ENCODE measurements at places on chromosomes 7 and 10.

GRCh38 chr7:95817866-95818640 is 45.7 kb downstream of the DYNC1I1 start:
- DNase-seq, result no peak

DNA sequence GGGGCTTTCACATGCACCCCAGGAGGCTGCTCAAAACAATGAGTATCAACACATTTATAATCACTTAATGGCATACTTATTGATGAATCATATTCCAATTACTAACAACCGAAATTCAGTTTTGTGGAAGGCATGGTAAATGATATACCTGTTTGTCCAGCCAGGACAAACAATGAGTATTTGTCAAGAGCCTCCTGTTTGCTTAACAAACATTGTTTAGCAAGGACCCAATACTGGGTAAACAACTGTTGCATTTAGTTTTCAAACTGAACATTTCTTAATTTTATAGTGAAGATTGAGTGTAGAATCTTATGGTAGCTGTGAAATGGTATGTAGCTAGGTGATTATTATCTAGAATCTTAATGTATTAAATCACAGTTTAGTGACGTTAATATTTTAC is 473.7 kb downstream of the ATRNL1 start:
- no peak for DNase-seq

- DNase-seq, result no peak
Observed at GRCh38 chr7:74606101-74606908, 51.2 kb upstream of the GTF2I start.

DNA sequence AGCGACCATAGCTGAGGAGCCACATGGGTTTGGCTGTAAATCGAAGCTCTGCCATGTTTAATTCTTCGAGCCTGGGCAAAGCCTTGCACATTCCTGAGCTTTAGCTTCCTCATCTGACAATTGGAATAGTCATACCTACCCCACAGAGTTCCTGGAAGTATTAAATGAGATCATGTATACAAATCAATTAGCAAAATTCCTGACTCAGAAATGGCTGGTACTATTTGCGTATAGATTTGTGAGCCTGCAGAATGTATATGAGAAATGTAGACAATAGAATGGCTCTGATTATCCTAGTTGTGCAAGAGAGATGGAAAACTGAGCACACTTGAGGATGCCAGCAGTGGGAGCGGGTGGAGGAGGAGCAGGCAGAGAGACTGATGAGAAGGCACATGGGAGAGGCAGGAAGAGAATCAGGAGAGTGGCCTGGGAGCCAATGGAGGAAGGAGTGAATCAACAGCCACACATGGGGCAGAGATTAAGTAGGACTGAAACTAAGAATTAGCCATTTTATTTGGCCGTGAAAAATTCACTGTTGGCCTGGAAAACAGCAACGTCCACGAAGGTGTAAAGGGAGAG is 128.0 kb upstream of the C1GALT1 start:
- DNase-seq, result no peak

DNA sequence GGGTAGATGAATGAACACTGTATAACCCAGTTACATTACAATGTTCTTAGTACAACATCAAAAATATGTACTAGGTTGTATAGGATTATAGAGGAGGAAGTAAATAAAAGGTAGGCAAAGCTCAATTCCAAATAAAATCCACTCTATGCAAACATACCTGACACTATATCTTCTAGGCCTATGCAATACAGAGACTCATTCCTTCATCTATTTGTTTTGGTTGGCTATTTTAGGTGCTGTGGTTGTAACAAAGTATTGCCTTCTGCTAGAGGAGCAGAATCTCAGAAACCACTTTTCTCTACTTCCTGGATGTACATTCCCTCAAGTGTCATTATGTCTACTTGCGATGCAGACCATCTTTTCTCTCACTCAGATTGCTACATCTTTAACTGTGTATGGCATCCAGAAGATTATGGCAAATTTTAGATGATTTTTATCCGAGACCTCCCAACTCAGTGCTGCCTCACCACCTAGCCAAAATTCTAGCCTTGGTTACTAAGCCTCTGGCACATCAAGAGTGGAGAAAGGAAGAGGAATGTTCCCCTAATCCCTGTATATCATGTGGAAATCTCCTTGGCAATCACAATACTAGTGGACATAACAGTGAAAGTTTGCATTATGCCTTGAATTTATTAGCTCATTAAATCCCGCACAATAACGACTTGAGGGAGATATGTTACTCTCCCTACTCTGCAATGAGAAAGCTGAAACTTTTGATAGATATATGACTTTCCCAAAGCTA is 5.5 kb upstream of the TFPI2 start:
- DNase-seq, result no peak

- no peak for DNase-seq
Observed at GRCh38 chr7:44561481-44561880, 12.2 kb downstream of the DDX56 start.

All from Panc1 (cell line).